Stimulated activated CD8-positive, alpha-beta memory T cell treated with anti-CD3 and anti-CD28 coated beads, Interleukin-15, amount 100 ng/mL, for 4 hours (primary cell): ENCODE measurements at places on chromosomes 3 and 15.

- DNase-seq = no peak
Measured at GRCh38 chr3:135087782-135088181, 292.7 kb downstream of the EPHB1 start.

DNA sequence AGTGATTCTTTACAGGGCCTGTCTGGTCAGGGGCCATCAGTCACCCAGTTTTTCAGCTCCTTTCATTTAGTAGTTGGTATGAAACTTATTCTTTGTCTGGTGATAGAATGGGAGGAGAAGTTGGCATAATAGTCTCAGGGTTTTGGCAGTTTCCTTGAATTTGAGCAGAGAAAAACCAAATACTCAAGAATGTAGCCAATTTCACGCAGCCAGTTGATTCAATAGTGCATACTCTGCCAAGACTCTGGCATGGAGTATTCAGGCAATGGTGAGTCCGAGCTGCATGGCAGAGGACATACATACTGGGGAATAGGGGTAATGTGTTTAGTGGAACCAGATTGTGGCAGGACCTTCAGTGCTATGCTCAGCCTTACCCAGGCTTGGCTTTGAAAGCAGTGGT, 118.3 kb downstream of the GALK2 start:
- DNase-seq = no peak

- peak; percentile 59 for DNase-seq
Measured at GRCh38 chr15:84588053-84588874, 12.5 kb upstream of the ZSCAN2 start.

- DNase-seq = no peak
Measured at GRCh38 chr3:69320871-69321271, 65.0 kb downstream of the FRMD4B start.

DNA sequence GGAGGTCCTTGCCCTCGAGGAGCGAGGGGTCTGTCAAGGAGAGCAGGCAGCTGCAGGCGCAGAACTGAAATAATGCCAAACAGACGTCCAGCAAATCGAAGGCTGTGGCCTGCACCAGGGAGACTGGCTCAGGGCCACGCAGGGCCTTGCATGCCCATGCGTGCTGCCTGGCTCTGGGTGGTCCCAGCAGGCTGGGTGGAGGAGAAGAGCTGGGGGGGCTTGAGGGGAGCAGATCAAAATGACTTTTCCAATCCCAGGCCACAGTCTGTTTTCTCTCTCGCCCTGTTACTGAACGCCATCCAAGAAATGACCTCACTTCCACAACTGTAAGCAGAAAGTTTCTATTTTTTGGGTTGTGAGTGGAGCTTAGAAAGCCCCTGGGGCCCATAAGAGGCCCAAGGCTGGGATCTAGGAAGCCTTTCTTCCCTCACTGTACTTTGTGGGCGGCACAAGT, 96.9 kb upstream of the RPL32 start:
- no peak for DNase-seq

- DNase-seq = peak; percentile 22
Measured at GRCh38 chr15:65791335-65792137, 557 bp downstream of the DENND4A start.

- DNase-seq = no peak
Measured at GRCh38 chr3:71548705-71549384, 34.7 kb downstream of the FOXP1 start.

- no peak for DNase-seq
Measured at GRCh38 chr15:98767692-98768091, 119.4 kb downstream of the IGF1R start.

DNA sequence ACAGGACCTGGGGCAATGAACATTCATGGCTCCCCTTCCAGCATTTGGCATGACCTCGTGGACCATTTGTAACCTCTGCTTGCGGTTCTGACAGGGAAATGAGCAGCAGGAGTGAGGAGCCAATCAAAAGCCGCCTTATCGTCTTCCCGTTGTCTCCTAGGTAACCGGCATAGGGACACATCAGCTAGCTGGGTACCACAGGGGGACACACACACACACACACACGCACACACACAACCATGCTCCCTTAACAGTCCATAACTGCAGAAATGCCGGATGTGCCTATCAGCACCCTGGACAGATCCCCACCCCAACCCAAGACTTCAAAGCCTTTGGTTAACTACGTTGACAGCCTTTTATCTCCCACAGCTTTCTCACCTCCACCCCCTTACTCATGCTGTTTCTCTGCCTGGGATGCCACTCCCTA, 53.4 kb upstream of the CCDC174 start:
- DNase-seq = no peak

DNA sequence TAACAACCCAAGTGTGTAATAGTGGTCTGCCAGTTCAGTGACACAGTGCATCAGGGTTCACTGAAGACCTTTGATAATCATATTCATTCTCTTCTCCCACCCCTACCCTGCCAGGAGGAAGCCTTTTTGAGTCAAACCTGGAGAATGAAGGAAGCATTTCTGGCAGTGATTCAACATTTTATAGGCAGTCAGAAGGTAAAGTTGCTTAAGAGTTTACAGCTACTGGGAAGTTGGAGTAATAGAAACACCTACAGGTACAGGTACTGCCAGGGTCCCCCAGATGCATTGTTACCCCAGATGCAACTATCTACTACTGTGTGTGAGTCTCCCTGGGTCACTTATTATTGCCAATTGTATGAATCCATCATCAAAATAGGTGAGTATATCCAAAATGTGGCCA, 146.9 kb upstream of the EIF1B start:
- no peak for DNase-seq

GRCh38 chr3:14719006-14719405, 44.1 kb downstream of the C3orf20 start:
- no peak for DNase-seq

DNA sequence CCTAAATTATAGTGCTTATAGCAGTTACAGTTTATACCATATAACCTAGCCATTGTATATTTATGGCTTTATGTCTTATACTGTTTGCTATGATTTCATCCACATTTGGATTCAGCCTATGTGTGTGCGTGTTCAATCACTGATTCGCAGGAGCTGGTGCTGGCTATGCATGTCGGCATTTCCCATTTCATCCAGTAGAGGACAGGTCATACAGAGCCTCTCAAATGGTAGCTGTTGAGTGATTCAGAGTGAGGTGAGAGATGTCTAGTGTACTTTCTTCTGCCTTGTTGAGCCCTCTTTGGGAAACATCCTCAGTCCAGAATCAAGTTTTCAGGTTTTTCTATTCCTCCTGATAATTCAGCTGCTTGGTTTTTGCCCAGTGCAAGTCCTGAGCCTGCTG, 76.1 kb downstream of the FRMD4B start:
- no peak for DNase-seq

DNA sequence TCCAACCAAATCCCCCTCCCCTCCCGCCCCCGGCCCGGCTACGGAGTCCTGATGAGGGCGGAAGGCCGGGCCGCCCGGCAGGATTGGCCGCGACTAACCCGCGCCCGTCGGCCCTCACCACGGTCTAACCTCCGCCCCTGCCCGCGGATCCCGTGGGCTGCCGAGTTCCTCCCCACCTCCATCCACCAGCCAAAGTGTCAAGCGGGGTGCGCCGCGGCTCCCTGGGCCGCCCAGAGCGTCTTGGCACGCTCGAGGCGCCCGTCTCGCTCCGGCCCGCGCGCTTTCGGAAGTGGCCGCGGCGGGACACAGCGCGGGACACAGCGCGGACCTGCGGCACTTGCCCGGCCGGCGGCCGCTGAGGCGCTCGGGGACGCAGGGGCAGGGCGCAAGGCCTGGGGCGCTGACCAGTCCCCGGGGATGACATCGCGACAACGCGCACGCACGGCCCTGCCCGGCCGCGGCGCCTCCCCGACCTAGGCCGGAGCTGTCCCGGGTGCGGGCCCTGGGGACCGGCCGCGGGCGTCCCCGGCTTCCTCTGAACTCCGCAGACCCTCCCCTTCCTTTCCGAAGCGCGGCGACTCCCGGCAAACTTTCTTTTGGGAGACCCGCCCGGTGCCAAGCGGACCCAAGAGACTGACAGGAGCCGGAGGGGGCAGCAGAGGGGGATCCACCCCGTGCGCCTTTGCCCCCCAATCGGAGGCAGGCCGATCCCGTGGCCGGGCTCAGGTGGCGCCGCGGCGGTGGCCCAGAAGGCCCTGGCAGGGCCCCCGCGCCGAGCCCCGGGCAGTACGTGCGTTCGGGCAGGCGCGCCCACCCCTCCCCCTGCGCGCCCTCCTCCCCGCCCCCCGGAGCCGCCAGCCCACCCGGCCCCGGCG, 112.8 kb upstream of the ICE2 start:
- DNase-seq = no peak

- DNase-seq = no peak
Measured at GRCh38 chr15:85685356-85685755, 109.4 kb downstream of the KLHL25 start.

DNA sequence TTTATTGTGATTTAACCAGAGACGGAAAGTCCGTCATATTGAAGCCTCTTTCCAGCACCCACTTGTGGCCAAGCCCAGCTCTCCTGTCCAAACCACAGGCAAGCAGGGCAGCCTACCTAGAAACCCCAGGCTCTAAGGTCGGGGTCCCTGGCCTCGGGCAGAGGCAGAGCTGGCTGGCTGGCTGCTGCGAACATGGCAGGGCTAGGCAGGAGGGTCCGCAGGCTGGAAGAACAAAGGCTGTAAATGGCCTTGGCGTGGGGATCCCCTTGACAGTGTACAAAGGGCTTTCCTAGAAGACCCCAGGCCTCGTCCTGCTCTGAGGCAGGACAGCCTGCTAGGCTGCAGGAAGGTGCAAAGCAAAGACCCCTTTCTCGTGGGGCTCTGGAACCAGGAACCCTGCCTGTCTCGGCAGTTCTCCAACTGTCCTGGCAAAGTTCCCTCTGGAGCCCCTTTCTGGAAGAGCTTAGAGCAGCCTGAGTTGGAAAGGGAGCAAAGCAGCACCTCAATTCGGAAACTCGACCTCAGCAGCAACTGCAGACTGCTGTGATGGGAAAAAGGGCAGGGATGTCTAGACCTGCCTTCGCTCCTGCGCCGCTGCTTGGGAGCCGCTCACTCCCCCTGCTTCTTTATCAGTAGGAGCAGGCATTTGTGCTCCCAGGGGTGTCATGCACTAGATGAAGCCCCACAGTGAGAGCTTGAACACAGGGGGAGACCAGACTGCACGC, 8.5 kb downstream of the CALML4 start:
- no peak for DNase-seq

GRCh38 chr15:64044300-64045100, 1.8 kb downstream of the DAPK2 start:
- DNase-seq = no peak

DNA sequence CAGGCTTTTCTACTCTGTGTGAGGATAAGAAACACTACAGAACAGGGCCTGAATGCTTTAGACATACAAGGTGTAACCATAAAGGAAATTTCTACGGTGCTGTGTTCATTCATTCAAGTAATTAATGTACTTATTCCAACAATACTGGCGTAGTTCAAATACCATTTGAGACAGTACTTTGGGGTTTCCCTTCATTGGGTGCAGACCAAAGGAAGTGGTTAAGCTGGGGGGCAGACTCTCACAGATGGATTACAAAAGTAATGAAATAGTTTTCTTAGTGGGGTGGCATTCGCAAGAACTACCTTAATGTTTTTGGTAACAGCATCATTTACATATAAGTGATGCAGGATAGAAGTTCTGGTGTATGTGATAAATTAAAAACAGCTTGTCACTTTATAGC, 65.9 kb downstream of the BTD start:
- DNase-seq = no peak

DNA sequence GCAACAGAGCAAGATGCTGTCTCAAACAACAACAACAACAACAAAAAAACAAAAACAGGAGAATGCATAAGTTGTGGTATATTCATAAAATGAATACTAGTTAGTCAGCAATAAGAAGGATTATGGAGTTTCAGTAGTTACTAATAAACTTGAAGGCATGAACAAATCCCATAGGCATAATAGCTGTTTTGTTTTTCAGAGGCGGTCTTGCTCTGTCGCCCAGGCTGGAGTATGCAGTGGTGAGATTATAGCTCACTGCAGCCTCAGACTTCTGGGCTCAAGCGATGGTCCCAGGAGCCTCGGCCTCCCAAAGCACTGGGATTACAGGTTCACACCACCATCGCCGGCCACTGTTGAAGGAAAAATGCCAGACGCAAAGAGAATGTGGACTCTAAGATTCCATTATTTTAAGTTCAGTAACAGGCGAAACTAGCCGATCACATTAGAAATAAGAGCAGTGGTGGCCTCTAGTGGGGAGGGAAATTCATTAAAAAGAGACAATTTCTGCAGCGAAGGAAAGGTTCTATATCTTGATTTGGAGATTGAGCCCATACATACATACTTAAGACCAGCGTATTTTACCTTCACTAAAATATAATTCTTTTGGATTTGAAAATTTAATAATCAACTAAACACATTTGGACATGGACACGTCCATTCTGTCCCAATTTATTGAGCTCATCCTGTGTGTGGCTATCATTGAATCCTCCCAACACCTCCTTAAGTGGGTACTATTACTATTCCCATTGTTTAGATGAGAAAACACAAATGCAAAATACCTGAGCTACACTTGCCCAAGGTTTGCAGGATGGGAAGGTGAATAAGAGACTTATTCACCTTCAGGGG, 27.4 kb upstream of the HDAC11 start:
- DNase-seq = no peak

- no peak for DNase-seq
Measured at GRCh38 chr15:70146162-70146561, 48.4 kb upstream of the TLE3 start.

GRCh38 chr3:37762698-37763097, 99.0 kb upstream of the CTDSPL start:
- no peak for DNase-seq

DNA sequence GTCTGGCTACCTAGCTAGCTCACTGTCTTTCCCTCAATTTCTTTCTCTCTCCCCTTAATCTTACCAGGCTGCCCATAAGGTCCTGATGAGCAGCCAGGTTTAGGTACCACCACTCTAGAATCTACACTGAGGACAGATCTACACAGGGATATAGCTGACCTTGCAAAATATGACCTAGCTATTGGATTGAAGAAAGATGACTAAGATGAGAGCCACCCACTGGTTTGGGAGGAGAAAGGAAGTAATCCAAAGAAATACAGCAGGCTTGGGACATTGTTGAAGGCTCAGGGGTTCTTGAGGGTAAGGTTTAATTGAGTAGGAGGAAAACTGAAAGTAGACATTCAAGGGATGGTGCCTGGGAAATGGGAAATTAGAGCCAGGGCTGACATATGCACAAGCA, 142.0 kb upstream of the TMC3 start:
- no peak for DNase-seq

DNA sequence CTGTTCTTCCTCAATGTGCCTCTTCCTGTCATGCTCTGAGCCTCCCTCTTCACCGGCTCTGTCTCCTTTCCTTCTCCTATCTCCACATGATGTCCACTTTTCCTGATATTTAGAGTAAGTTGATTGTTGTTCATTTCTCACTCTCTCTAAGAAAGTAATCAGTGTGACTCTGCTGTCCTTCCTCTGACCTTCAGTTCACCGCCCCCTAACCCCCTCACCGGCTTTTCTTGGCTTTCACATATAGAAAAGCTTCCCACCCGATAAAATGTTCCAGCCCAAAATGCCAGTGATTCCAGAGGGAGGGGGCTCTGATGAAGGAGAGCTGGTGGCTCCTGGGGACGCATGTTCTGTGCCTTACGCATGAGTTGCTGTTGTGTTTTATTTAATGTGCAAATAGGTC, 120.5 kb upstream of the ABHD17C start:
- no peak for DNase-seq
